ENCODE measurements at places on chromosomes 1 and 21.

- peak; percentile 81 for DNase-seq
These were observed 4.7 kb upstream of the PTPRF start for GRCh38 chr1:43526002-43526401.

- no peak for DNase-seq
These were observed 34.6 kb downstream of the IL12RB2 start for GRCh38 chr1:67342076-67342890.

- DNase-seq: no peak
These were observed 19.5 kb downstream of the SLC1A7 start for GRCh38 chr1:53122961-53123413.

DNA sequence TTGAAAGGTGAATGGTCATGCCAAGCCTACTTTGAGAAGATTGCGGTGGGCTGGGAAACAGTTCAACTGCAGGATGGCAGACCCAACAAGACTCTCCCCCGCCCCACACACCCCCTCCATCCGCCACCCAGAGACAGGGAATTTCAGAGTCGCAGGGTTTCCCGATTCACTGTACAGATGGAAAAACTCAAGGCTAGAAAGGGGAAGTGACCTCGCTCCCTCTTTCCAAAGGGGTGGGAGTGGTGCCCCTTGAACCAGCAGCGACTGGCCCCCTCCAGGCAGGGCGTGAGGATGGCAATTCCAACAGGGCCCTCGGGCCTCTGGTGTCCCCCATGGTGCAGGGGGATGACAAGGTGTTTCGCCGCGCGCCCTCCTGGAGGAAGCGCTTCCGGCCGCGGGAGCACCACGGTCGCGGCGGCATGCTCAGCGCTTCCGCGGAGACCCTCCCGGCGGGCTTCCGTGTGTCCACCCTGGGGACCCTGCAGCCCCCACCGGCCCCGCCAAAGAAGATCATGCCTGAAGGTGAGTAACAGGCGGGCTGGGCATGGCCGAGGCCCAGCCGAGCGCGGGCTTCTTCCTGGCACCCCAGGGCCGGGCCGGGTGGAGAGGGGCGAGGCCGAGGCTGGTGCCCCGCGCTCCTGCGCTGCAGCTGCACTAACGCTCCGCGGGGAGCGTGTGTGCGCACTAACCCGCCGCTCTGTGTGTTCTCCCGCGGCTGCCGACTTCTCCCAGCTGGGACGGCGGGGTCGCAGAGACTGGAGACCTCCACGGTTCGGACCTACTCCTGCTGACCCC lies 10.4 kb downstream of the MYOG start:
- no peak for DNase-seq

GRCh38 chr1:182249201-182249676 lies 142.4 kb downstream of the GLUL start:
- DNase-seq: no peak

GRCh38 chr1:113972954-113973353 lies 6.3 kb upstream of the OLFML3 start:
- no peak for DNase-seq

DNA sequence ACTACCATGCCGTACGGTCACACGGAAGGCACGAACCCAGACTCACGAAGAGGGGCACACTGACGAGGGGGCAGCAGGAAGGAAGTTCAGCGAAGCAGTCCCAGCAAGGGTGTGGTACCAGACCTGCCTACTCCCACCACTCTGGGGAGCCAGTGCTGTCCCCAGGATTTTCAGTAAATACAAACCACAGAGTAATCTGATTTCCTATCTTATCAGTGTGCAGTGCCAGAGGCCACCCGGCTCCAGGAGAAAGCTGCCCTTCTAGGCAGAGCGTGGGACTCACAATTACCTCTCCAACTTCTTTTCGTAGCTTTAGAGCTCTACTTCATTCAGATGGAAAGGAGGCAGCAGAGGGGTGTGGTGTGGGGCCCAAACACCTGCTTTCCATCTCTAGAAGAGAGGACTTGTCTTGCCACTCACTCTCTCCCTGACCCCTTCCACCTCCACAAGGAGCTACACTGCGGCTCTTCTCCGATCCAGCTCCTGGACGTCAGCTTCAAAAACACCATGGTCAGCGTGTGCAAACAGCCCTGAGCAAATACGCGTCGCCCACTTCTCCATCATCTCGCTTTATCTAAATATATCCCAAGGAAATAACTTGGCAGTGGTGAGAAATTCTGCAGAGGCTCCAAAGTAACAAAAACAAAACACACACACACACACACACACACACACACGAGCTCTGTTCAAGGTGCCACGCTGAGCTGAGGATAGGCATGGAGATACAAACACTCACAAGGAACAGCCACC lies 98.5 kb downstream of the MRPL37 start:
- no peak for DNase-seq

DNA sequence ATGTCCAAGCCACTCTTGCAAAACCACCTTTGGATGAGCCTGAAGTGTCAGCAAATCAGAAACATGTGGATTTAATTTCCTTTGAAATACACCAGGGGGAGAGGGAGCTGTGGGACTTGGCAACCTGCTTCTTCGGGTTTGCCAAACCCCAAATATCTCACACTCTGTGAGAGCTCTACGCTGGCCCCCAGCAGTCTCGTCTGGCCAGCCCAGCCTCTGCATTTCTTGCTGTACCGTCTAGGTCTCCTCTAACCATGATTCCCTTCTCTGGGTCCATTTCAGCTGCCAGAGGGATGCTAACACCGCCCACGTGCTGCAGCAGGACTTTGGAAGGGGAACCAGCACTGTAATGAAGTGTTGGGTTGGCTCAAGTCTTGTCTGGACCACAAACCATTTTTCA lies 114.6 kb downstream of the MRPS6 start:
- DNase-seq: no peak

- no peak for DNase-seq
These were observed 356.0 kb downstream of the KCNH1 start for GRCh38 chr1:210777914-210778313.
